ENCODE measurements at places on chromosomes 2 and 18.

DNA sequence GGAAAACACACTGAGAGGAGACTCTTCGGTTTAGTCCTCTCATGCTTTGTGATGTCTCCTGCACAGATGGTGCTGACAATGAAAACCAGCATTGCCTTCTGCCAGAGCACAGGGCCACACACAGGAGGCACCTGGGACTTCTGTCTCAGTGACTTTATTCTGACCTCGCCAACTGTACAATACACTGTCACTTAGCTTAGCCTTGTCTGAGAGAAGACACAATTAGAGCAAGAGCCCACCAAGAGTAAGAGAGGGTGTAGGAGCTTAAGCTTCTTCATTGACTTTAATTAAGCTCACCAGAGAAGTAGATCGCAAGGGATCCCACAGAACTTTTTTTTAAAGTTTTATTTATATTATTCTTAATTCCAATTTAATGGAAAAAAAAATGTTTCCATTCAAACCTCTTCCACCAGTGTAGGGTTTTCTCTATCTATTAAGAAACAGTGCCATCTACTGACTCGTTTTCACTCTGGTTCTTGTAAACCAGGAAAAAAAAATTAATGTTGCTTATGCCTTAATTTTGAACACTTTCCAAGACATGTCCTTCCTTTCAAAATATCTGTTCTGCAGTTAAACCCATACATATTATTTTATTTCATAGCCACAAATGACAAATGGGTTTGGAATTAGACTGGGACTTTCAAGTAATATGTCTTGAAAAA is 42.4 kb upstream of the DDX18 start:
- DNase-seq: no peak

DNA sequence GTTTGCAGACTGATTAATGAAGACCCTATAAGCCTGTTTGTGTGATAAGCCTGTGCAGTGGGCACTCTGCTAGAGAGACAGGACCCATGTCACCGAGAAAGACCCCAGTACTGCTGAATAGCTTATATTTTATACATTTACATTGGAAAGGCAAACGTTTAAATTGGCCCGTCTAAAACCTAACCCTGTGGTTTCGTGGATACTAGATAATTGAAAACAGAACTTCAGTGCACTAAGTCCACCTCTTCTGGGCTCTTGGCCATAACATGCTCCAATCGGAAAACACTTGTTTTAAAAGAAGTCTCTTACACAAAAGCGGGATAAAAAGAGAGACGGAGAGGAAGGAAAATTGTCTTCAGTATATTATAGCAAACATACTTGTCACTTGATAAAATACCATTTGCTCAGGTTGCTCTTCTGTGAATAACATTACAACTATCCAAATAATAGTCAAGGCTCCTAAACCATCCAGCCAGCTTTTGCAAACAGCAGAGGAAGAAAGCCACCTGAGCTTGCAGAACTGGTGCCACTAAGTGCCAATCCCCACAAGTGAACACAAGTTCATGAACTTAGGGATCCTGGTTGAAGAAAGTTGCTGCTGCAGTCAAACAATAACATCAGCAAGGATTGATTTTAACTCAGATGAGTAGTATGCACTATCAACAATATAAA is 218.4 kb upstream of the FN1 start:
- DNase-seq: no peak

DNA sequence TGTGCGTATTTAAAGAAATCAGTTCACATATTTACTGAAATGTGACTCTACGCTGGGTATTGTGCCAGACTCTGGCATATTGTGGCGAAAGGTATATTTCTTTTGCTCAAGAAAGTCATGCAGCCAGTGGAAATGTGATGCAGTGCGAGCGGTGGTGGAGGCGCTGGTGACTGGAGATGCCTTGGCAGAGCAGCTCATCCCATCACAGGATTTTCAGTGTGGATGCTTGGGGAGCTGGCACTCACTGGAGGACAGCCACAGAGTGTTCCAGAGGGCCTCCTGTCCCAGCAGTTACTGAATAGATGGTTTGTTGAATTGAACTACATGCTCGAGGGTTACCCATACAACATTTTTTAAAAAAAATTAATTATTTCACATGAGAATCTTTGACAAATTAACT is 117.6 kb downstream of the ZNF407 start:
- no peak for DNase-seq

DNA sequence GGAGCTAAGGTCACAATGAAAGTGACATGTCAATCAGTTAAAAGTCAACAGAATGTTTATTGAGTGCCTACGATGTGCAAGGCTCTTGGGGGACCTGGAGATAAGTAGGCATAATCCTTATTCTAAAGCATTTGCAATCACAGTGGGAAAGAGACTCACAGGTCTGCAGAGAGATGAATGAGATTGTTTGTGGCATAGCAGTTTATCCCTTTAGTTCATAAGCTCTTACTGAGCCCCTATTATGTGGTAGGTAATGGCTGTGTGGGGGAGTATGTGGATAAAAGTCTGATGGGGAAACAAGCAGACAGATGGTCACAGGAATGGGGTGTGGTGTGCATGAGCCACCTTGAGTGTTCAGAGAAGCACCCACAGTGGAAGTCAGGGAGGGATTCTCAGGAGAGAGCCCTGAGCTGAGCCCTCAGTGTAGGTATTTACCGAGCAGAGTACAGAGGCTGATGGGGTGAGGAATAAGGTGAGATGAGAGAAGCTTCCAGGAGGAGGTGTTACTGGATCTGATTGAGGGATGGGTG is 48.1 kb downstream of the EMILIN2 start:
- no peak for DNase-seq

- peak; percentile 96 for DNase-seq
Observed at GRCh38 chr2:29747786-29748470, 173.5 kb downstream of the ALK start.

DNA sequence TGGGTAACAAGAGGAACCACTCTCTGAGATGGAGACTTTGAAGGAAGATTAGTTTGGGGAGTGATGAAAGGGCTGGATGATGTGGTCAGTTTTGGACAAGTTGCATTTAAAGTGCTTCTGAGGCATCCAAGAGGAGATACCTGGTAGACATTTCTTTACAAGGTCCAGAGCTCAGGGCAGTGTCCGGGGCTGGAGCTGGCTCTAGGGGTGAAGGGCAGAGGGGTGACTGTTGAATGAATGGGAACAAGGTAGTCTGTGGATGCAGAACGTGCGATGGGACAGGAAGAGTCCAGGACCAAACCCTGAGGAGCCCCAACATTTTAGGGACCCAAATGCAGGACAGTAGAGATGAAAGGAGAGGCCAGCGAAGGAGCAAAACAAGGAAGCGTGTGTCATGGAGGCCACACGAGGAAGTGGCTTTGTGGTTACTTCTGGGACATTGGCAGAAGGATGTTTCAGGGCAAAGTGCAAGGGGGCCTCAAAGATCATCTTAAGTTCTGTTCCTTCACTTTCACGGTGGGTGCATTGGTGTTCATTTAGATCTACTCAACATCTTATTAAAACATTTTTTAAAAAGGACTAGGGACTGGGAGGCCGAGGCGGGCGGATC is 13.6 kb upstream of the GPR35 start:
- DNase-seq: no peak

GRCh38 chr2:5885451-5886173 is 193.4 kb downstream of the SOX11 start:
- DNase-seq: no peak

- DNase-seq: no peak
Observed at GRCh38 chr2:12391116-12391515, 325.6 kb upstream of the TRIB2 start.

- DNase-seq: no peak
Observed at GRCh38 chr2:46634905-46635304, 155.5 kb downstream of the TMEM247 start.

GRCh38 chr2:219471476-219472371 is 27.0 kb upstream of the GMPPA start:
- no peak for DNase-seq

DNA sequence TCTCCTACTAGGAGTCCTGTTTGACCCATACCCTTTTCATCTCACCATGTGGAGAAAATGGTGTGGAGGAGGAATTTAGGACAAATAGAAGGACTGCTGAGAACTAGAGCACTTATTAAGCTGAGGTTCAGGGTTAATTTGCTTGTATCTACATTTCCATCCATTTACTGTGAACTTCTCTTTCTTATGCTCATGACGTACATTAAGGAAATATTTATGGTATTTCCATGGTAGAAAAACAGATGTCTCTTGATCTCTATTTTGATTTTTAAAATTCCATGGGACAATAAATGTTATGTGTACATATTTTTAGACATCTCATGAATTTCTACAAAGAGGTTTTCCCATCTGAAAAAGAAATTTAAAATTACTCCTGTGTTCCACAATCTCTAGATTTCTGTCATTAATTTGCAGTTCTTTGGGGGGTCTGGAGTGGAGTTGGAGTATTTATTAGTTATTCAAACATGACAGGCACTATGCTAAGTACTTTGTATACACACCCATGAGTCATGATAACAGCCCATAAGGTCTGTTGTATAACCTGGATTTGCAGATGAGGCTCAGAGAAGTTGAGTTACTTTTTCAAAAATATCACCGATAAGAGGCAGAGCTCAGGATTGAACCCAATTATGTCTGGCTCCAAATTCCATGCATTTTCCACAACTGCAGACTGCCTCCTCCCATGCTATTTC is 112.6 kb downstream of the COPS8 start:
- no peak for DNase-seq

DNA sequence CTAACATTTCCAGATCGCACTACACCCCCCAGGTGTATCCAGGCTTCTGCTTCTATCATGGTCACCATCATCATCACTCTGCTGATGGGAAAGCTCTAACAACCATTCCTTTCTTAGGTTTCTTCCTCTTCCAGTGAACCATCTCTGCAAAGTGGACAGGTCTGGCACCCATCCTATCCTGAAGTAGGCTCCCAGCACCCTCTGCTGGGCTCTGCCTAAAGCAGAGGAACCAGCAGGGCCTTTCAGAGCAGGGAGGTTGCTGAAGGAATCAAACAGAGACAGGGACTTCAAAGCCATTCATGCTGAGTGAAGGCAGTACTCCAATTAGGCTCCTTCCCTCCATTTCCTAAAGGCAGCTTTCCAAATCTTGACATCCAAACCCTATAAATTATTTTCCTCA is 27.2 kb upstream of the SATB2 start:
- DNase-seq: peak; percentile 13

GRCh38 chr2:230205721-230206120 is 14.1 kb downstream of the SP110 start:
- no peak for DNase-seq

DNA sequence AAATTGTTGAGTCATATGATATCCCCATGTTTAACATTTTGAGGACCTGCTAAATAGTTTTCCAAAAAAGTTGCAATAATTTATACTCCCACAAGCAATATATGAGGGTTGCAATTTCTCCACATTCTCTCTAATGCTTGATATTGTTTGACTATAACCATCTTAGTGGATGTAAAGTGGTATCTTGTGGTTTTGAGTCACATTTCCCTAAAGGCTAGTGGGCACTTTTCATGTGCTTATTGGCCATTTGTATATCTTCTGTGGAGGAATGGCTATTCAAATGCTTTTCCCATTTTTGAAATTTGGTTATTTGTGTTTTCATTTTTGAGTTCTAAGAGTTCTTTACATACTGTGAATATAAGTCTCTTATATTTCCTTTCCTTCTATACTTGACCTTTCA is 82.7 kb downstream of the SCG2 start:
- no peak for DNase-seq

- peak; percentile 80 for DNase-seq
Observed at GRCh38 chr2:46062637-46063412, 234.4 kb upstream of the EPAS1 start.

- no peak for DNase-seq
Observed at GRCh38 chr2:1972948-1973347, 228.6 kb upstream of the PXDN start.

- DNase-seq: no peak
Observed at GRCh38 chr2:40087927-40088326, 308.9 kb upstream of the THUMPD2 start.

DNA sequence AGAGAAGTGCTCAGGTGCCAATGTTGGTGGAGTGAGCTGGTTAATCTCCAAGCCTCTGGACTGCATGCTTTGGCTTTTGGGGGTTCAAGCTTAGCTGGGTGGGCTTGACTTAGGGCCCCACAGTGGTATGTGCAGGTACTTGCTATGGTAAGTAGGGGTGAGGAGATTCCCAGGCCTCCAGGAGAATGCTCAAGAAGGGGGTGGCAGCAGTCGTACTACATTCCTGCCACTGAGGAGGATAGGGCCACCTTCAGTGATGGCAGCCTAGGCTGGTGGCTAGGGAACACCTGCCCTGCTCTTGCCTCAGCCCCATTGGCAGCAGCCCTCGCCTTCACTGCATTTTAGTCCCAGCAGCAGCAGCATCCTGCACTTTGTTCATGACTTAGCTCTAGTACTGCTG is 55.6 kb upstream of the MYL1 start:
- DNase-seq: no peak

- no peak for DNase-seq
Observed at GRCh38 chr2:190532581-190532980, 1.9 kb downstream of the NEMP2 start.

GRCh38 chr2:220662431-220662830 is 909.7 kb downstream of the EPHA4 start:
- no peak for DNase-seq

DNA sequence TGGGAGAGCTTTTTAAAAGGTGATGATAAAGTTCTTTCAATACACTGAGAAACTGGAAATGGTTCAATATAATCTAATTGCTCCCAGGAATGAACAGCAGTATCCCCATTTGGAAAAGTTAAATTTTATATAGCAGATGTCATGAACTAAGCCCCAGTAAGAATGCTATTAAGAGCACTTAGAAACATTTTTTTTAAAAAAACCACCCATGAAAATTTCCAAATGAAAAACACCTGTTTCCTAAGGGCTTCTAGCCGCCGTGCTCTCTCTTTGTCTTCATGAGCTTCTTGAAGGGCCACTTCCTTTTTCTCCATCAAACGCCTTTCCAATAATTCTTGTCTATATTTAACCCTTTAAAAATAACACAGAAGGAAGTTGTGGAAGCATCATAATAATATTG is 77.0 kb downstream of the UPP2 start:
- no peak for DNase-seq

GRCh38 chr18:55515214-55515613 is 72.8 kb downstream of the TCF4 start:
- no peak for DNase-seq

- no peak for DNase-seq
Observed at GRCh38 chr2:19879120-19879519, 22.7 kb downstream of the TTC32 start.

GRCh38 chr2:45168711-45169338 is 159.6 kb upstream of the SIX2 start:
- no peak for DNase-seq

- DNase-seq: no peak
Observed at GRCh38 chr2:241895712-241896641, 26.4 kb downstream of the RTP5 start.
